Fibroblast of skin of right quadriceps (primary cell): ENCODE measurements at places on chromosomes 1 and 21.

- no peak for DNase-seq
Measured at GRCh38 chr1:154786804-154787570, 83.1 kb downstream of the KCNN3 start.

DNA sequence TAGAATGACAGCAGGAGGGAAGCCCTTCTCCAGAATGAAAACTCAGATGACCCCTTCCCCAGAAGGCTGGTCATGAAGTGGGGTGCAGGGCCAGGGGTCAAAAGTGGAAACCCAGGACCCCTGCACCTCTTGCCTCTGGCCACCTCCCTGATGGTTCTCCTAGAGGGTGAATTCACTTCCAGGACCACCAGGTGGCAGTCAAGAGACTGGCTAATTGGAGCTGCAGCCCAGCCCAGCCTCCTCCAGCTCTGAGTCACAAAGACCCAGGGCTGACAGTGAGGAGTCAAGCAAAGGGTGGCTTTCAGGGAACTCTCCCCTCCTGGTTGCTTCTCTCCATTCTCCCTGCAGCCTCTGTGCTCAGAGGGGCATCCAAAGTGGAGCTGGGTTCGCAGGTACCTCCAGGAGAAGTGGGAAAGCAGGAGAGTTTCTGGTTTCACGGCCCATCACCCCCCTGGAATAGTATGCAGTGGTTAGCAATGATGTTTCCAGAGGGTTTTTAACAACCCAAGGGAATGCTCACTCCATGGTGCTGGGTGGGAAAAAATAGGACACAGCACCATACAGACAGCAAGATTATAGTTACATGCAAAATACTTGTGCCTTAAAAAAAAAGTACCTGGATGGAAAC is 6.1 kb upstream of the EPHB2 start:
- peak; percentile 83 for DNase-seq

DNA sequence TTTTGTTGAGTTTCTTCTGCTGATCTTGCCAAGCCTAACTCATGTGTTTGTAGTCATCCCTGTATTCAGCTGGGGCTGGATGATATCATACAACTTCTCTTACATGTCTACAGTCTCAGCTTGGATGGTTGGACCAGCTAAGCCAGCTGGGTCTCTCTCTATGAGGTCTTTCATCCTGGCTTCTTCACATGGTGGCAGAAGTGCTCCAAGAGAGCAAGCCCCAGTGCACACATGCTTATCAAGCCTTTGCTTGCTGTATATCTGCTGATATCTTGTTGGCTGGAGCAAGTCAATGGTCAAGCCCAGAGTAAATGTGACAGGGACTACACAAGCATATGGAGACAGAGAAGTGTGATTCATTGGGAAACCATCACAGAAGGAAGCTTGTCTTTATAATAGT is 29.2 kb upstream of the SLC44A5 start:
- no peak for DNase-seq

DNA sequence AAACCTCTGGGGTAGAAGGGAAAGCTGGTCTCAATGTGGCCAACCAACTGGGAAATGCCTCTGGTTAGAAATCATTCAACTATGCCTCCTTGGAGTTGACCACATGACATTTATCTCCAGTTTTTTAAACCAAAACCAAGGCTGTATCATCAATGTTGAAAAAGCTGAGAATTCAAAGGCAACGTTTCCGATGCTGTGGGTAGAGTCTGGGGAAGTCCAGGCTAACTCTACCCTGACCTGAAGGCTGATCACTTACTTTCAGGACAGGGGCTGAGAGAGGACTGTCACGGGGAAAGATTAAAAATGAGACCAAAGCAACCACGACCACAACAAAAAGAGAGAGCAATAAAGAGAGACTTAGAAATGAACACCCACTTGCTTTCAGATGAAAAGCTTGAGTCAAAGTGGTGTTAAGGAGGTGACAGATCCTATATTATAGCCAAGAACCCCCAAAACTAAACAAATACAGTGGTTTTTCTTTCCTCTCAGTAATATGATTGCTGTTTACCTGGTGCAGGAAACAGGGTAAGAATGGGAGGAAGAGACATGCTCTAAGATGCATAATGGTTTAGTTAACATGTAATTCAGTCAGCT is 90.8 kb upstream of the TNFSF4 start:
- no peak for DNase-seq

- DNase-seq, result no peak
Measured at GRCh38 chr21:18614303-18614702, 210.7 kb upstream of the TMPRSS15 start.

DNA sequence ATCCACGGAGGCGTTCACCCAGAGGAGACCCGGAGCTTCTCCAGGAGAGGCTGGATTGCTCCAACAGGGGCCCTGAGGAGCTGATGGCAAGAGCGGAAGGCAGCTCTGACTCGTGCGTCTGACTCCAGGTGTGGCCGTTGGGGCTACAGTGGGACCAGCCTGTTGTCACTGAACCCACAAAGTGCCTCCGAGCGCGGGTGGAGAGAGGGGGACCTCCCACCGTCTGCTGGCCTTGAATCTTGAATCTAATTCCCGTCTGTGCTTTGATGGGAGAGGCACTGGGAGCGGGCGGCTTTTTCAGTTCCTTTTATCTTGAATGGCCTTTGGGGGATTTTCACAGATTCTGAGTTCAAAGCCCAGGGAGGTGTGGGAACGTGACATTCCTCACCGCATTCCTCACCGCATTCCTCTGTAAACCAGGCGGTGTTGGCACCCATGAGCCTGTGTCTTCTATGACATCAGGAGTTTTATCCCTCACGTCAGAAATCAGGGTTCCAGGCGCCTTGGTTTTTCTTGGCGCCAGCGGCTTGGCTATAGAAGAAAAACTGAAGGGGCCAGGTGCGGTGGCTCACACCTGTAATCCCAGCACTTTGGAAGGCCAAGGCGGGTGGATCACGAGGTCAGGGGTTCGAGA is 39.2 kb upstream of the COL18A1 start:
- peak; percentile 72 for DNase-seq

- DNase-seq, result peak; percentile 54
Measured at GRCh38 chr1:65395887-65396612, 24.4 kb upstream of the LEPR start.

- no peak for DNase-seq
Measured at GRCh38 chr1:8782001-8782620, 35.3 kb downstream of the RERE start.

- peak; percentile 40 for DNase-seq
Measured at GRCh38 chr1:6538956-6539355, 15.4 kb downstream of the NOL9 start.

DNA sequence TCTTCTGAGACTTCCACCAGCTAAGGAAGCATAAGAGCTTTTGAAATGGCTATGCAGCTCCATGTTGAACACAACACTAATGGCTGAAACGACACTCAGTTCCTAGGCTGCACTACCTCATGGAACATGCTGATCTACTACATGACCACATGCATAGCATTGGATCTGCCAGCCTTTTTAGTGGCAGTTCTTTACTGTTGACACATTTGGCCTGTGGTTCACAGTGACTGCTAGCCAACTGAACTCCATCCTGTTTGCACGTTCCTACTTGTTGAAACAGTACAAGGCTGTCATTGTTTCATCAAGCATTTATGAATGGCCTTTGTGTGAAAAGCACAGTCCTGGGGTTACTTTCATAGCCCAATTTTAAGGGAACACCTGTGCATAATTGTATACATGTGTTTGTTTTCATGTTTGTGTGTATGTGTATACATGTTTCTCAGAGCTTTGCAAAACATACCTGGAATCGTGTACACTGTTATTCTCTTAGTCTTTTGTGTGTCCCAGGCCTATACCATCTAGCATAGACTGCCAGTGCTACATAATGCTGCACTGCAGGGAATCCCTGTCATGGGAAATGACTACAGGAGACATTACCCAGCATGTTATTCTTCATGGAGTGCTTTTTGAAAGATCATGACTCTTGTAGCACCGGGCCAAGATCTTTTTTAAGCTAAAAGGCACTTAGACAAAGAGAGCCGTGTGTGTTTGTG is 179.6 kb upstream of the ESRRG start:
- no peak for DNase-seq

DNA sequence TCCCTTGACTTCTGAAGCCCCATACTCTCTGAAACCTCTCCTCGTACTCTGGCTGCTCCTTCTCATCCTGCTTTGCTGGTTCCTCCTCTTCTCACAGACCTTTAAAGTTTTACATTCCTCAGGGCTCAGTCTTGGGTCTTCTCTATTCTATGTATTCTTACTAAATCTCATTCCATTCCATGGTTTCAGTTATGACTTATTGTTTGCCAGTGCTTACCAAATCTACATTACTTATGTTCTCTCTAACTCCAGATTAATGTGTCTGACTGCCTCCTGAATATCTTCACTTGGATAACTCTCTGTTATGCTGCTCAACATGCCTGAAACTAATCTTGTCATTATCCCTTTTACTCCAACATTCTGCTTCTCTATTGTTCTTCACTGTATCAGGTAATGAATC is 5.4 kb upstream of the SLC35D1 start:
- DNase-seq, result peak; percentile 28

- peak; percentile 55 for DNase-seq
Measured at GRCh38 chr1:203069030-203069747, 16.6 kb downstream of the MYOG start.

DNA sequence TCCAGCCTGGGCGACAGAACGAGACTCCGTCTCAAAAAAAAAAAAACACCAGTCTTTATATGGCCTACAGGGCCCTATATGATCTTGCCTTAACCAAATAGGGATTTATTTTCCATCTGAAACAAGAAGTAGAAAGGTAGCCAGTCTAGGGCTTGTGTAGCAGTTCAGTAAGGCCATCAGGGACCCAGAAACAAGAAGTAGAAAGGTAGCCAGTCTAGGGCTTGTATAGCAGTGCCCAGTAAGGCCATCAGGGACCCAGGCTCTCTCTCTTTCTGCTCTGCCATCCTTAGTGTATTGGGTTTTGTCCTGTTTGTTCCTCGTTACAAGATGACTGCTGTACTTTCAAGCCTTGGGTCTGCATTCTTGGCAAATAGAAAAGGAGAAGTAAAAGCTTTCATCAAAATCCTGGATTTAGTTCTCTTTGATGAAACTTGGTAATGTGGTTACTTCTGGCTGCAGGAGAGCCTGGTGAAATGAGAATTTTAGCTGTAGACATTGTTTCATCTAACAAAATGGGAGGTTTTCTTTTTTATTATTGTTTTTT is 46.1 kb downstream of the PKN2 start:
- DNase-seq, result no peak

DNA sequence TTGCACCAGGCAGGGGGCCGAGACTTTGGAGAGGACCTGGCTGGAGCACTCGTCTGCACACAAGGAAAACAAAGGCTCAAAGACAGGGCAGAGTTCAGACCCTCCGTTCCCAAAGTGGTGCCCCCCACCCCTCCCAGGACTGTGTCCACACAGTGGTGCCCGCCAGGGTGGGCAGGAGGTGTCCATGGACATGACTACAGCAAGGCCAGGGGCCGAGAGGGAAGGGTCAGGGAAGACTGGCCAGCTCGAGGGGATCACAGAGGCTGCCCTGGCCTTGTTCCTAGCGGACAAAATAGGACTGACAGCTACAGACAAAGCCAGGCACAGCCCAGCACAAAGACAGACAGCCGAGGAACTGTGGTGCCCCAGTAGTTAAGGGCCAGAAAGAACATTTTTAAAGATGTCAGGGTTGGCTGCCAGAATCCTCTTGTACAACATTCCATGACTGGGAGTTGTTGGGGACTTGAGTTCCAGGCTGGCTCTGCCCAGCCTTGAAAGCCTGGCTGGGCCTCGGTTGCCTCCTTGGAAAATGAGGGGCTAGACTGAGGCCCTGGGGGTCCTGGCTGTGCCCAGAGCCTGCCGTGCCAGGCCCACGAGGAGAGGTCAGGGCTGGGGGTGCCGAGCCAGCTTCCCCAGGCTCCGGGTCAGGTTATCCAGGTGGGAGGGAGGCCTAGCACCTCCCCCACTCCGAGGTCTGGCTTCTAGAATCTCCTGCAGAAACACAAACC is 63.7 kb downstream of the SLX9 start:
- DNase-seq, result no peak

DNA sequence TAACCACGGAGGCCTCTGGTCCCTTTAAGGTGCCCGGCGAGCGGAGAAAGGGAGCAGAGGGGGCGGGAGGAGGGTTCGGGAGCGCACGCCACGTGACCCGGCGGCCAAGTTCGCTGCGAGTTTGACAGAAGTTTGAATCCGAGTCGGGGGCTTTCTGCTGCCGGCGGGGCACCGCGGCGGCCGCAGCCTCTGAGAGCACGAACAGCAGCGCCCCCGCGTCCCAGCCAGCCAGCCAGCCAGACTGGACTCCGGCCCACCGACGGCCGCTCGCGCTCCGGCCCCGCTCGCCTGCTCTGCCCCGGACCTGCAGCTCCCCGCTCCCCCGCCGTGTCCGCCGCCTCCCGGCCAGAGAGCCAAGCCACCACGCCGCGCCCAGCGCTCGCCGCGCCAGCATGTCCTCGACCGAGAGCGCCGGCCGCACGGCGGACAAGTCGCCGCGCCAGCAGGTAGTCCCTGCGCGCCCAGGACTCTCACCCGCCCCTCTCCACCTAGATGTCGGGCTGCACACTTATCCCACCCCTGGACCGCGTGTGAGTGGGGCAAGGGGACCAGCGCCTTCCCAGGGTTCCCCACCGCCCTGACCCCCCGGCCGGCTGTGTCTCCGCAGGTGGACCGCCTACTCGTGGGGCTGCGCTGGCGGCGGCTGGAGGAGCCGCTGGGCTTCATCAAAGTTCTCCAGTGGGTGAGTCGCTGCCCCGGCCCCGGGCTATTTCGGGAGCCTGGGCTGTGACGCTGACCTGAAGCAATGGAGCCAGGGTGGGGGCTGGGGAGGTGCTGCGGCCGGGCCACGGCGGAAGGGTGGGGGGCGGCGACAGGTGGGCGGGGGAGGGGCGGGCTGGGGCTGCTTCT is at the start of gene SYPL2:
TSS of gene SYPL2 (plus strand) at position 95 of the 849 bp plus-strand sequence. CDS start at position 393, 298 bp downstream.
- no peak for DNase-seq

DNA sequence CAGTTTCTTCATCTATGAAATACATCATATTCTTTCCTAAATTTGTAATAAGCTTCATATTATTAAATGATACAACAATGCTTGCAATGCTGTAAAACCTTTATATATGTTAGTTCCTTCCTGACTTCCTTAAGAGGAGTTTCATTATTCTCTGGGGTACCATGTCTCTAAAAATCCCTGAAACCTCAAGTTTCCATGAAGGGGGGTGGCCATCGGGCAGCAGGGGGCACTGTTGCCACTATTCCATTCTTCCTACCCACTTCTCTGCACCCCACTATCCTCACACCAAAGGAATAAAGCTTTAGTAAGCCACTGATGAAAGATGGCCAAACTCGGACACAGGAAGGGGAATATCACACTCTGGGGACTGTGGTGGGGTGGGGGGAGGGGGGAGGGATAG is 9.0 kb upstream of the DMRTB1 start:
- DNase-seq, result no peak
